ENCODE measurements at places on chromosomes 13 and 19.

DNA sequence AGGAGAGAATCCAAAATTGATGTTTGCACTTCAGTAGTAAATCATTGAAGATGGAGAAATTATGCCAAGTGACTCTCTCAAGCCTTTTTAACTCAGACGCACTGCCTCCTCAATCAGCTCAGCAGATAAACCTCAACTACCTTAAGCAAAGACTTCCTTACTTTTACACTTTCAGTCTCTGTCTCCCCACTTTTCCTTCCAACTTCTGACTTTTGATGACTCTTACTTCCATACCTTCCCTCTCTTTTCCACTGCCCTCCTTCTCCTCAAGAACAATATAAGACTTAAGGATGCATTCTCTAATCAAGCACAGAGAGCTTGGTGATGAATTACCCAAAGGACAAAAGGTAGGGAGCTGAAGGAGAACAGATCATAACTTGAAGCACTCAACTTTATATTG lies 4.8 kb upstream of the DACH1 start:
- DNase-seq: no peak

DNA sequence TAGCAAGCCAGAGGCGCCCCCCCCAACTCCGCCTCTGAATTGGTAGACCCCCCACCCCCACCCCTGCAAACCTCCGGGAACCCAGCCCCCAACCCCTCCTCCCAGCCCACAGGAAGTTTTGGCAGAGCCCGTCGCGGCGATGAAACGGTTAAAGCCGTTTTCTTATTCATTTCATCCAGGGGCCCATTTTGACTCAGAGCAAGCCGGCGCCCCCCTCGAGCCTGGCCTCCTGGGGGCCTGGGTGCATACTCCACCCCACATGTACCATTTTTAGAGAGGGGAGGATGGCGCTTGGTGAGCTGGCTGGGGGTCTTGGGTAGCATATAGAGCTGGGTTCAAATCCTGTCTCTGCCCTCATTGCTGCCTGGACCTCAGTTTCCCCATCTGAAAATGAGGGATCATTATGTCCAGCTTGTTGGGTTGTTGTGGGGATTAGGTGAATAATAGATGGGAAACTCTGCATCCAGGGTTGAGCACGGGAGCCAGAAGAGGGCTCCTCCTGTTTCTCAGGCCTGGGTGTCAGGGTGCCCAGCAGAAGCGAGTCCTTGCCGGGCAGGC lies 7.9 kb upstream of the JUNB start:
- DNase-seq: no peak

DNA sequence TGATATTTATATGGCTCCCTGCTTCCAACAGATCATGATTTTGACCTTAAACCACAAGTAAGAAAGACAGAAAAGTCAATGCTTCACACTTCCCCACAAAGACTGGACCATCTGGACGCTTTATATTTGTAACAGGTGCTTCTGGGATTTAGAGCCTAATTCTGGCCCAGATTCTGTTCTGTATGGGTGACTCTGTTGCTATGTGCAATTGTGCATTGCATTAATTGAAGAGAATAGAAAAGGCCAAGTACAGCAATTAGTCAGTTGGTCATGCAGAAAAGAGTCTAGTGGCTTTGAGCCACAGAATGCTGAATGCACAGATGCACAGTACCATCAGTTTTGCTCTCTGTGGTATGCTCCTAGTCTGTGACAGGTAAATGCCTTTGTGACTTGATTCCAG lies 657.4 kb upstream of the ATXN8OS start:
- DNase-seq: no peak

- no peak for DNase-seq
Measured at GRCh38 chr13:40777809-40778175, 6.8 kb upstream of the MRPS31 start.

DNA sequence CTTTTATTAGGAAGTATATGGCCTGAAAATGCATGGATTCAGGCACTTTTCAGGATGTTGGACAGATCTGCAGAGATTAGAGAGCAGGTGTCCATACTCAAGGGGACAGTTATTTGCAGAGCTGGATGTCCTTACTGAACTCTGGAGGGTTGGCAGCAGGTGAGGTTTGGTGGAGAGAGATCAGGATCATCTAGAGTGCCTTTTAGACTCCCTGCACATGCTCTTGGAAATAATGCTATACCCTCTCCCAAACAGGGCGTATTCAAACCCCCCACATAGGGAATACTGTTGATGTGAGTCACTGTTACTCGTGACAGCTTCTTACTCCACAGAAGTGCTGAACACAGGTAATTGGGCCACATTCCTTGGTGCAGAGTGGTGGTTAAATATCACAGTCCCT lies 725.7 kb upstream of the SGCG start:
- DNase-seq: no peak

GRCh38 chr13:113113846-113114271 lies 8.3 kb downstream of the F7 start:
- no peak for DNase-seq

- no peak for DNase-seq
Measured at GRCh38 chr13:98368019-98368418, 190.9 kb upstream of the RNF113B start.

DNA sequence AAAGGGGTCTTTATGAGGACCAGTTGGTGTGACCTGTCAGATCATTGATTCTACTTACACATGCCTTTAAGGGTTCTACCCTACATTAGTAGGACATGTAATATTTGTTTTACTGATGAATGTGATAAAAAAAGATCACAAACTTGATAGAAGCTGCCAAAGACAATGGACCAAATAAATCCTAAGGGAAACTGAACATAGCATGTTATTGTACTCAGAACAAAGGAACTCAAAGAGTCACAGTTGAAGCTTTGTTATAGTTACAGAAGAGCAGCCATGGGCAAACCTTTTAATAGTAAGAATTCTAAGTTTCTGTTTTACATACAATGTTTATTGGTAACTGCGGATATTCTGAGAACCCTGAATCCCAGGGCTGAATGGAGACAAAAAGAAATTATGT lies 780.1 kb downstream of the SLITRK6 start:
- DNase-seq: no peak

- DNase-seq: no peak
Measured at GRCh38 chr13:52707375-52707774, 32.2 kb downstream of the CNMD start.

DNA sequence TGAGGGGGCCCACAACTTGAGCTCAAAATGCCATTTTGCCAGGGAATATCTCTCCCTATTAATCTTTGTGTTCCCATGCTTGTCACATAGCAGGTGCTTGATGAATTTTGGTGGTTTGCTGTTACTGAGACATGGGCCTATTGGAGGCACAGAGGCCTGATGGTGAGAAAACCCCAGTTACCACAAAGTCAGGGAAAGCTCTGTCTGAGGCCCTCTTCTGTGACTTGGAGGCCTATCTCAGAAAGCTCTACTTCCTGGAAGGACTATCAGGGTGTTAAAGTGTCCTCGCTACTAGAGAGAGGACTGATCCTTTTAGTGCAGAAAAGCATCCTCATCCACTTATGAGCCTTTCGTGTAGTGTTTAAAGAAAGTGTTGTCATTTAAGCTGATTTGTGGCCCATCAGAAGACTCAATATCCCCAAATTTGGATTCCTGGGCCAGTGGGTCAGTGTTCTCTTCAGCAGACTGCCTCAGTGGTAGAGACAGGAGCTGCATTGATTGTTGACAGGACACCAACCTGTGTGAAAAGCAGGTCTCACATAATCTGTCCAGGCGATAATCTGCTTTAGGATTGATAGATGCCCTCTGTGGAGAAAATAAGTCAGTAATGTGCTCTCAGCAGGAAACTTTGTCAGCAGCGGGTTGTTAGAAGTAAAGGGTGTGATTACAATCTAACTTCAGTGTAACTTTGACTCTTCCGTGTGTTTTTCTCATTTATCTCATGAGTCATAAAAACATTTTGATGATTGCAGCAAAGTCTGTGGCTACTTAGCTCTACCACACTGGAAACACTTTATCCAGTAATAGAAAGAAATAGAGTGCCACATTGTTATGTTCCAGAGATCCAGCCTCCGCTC lies 121.0 kb downstream of the AKAP11 start:
- DNase-seq: no peak

- DNase-seq: no peak
Measured at GRCh38 chr19:48239120-48239519, 16.6 kb downstream of the CARD8 start.

GRCh38 chr19:17794731-17795494 lies at the start of gene B3GNT3:
B3GNT3 (plus strand) TSS chr19:17795138; CDS start chr19:17807808, 12,670 bp downstream.
- DNase-seq: no peak

DNA sequence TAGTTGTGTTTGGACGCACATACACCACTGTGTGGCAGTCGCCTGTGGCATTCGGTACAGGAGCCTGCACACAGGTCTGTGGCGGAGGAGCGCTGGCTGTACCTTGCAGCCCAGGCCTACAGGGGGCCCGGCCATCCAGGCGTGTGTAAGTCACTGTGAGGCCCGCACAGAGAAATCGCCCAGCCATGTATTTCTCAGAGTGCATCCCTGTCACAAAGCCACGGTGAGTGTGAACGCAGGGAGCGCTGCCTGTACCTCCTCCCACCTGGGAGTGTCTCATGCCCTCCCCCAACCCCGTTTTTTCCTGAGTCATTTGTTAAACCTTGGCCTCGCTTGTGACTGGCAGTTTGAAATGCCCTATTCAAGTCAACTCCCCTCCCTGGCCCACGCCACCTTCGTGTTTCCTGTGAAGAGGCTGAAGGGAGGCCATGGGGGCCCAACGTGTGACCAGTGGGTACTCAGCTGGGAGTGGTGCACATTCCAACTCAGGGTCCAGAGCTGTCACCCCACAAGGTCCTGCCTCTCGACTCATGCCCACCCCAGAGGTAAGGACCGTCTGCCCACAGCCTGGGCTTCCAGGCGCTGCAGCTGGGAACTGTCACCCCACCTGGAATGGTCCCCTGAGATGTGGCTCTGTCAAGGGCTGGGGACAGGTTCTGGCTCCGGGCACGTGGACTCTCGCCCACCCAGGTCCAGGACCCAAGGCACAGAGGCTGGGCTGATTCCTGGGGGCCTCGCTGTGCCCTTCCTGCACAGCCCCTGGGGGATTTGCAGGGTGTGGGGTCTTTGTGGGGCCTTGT lies 11.6 kb upstream of the RASA3 start:
- no peak for DNase-seq

DNA sequence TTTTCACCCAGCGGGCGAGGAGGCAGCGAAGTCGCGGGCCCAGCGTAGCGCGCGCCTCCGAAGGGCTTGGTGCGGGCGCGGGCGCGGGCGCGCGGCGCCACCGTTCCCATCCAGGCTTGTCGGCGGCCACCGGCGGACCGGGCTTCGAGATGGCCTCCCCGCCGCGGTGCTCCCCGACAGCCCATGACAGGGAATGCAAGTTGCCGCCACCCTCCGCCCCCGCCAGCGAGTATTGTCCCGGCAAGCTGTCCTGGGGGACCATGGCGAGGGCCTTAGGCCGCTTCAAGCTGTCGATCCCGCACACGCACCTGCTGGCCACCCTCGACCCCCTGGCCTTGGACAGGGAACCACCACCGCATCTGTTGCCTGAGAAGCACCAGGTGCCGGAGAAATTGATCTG lies at the start of gene WDR88:
TSS of gene WDR88 (plus strand) at position 94 of the 400 bp plus-strand sequence. CDS start at position 150, 56 bp downstream.
- DNase-seq: no peak

GRCh38 chr13:46885018-46885417 lies 11.8 kb downstream of the HTR2A start:
- no peak for DNase-seq

- no peak for DNase-seq
Measured at GRCh38 chr13:22836475-22836874, 344.3 kb upstream of the SGCG start.

DNA sequence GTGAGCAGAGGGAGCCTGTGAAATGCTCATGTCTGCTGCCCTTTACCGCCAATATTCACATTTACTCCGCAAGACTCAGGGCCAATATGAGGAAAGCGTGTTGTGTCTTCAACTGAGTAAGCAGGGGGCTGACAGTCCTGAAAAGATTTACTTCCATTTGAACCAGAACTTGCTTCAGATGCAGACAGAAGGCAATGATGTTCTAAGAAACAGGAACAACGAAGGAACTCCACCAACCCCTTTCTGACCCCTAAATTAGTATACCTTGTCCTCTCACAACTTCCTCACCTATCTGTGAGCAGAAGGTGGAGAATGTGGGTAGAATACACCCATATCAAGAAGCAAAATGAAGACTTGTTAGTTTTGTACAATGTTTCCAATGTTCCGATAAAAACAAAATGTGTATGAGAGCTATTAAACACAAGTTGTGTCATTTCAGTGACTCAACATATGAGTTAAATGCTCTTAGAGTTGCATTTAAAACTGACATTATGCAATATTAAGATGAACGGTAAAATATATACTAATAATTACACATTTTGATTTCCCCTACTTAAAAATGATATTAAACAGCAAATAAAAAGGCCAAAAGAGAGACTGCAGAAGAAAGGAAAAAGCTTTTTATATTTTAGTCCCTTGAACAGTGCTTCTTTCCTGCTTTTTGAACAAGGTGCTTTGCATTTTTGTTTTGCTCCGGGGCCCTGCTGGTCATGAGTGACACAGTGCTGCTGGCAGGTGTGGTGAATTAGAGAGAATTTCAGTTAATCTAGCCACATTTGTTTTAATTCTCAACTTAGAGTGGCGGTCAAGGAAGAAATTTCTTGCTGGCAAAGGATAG lies 16.0 kb downstream of the TMEM272 start:
- DNase-seq: no peak

- no peak for DNase-seq
Measured at GRCh38 chr13:110580800-110581199, 19.3 kb upstream of the RAB20 start.

DNA sequence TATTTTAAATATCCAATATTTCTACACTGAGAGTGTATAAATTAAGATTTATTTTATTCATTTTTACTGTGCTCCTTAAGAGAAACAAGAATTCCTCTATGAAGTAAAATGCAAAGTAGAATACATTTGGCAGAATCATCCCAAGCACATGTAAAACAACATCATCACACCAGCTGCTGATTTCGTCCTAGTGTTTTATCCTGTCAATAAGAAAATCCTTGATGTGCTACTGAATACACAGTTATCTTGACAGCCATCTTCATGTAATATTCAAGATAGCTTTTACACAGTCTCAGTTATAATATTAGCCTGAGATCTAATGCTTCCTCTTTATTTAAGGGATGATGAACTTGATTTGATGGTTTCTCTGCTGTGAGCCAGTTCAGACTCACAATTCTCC lies 282.4 kb downstream of the MZT1 start:
- DNase-seq: no peak

DNA sequence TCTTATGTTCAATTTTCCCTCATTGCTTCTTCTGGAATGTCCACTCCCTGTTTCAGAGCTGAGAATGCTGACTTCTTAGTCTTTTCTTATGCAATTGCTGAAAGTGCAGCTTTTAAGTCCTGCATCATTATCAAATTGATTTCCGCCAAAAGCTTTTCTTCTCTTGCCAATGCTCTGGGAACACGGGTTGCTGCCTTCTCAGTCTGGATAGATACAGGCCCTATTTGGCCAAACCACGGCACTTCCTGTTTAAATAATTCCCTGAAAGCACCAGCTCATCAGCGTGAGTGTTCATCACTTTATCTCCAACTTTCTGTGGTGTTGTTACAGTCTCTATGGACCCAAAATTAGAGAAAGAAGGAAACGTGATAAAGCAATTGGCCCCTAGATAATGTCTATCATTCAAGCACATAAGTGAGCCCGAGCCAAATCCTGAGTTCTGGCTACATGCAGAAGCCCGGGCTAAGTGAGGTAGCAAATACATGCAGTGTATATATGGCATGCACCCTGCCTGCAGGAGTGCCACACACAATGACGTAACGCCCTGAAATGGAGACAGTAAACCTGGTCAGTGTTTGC lies 85.7 kb downstream of the CYSLTR2 start:
- no peak for DNase-seq
